LHCN-M2 (cell line): ENCODE measurements at places on chromosomes 16 and 17. TPM values are rescaled to one million over a fixed set of nuclear protein-coding genes. Genes with fewer than 3 reads are reported as not detected.

TMEM238L gene
- not detected in 2 replicates for total RNA-seq

DNA sequence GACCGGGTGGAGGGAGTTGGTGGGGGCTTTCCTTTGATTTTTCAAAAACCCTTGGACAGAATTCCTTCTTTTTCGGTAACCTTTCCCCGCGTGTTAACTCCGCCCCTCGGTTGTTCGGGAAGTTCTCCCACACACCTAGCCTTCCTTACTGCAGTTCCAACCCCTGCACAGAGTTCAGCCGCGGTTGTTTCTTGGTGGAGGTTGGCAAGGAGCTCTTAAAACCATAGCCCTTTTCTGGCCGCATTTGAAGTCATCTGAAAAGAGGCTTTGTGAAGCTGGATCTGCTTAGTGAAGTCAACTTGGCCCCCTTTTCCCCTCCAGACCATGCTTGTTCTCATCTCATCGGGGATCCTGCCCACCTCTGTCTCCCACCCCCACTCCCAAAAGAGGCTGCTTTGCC, 1.8 kb downstream of the CACNG4 start:
- no peak for DNase-seq

DNA sequence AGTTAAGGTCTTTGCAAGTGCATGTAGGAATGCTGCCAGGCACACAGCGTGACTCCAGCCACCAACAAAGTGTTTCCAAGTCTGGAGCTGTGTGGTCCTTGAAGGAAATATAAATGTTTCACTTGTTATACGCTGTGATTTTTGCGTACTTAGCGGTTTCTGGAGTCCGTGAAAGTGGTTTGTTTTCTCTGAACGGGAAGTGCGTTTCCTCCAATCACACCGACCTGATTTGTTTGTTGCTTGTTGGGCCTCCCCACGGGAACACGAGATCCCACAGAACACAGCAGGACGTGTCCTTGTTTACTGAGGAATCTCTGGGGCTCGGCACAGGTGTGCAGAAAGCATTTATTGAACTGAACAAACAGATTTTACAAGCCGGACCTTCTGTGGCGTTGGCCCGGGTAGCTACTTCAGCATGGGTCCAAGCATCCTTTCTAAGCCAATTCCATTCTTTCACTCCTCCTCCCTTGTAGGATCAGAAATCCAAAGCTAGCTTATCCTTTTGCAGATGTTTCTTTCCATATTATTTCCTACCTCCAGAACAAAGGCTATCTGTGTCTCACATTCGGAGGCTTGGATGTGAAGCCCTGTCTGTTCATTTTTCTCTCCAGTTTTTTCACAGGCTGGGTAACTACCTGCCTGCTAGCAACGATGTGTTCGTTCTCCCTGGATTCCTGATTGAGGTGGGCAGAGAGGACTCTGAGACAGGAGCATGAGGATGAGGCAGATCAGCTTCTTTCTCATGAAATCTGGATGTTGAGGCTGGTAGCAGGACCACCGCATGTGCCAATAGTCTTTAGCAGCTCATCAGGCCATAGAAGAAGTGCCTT, 44.6 kb downstream of the ABAT start:
- DNase-seq = no peak

GRCh38 chr17:395179-395578, 42.6 kb upstream of the RPH3AL start:
- no peak for DNase-seq

DNA sequence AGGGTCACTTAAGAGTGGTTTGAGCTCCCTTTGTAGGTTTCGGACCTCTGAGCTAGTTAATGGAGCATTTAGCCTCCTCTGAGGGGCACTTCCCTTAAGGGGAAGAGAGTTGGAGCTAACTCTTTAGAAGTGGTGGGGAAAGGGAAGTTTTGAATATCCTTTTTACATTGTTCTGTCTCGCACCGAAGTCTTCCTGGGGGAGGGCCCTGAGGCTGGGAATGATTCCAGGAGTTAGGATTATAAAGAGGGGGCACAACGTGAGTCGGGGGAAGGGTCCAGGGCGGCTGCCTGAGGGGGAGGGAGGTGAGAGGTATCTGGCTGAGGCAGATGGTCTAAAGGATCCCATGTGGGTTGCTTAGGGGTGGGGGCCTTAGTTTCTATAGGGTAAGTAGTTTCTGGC, 32.3 kb downstream of the SEC14L1 start:
- no peak for DNase-seq

DNA sequence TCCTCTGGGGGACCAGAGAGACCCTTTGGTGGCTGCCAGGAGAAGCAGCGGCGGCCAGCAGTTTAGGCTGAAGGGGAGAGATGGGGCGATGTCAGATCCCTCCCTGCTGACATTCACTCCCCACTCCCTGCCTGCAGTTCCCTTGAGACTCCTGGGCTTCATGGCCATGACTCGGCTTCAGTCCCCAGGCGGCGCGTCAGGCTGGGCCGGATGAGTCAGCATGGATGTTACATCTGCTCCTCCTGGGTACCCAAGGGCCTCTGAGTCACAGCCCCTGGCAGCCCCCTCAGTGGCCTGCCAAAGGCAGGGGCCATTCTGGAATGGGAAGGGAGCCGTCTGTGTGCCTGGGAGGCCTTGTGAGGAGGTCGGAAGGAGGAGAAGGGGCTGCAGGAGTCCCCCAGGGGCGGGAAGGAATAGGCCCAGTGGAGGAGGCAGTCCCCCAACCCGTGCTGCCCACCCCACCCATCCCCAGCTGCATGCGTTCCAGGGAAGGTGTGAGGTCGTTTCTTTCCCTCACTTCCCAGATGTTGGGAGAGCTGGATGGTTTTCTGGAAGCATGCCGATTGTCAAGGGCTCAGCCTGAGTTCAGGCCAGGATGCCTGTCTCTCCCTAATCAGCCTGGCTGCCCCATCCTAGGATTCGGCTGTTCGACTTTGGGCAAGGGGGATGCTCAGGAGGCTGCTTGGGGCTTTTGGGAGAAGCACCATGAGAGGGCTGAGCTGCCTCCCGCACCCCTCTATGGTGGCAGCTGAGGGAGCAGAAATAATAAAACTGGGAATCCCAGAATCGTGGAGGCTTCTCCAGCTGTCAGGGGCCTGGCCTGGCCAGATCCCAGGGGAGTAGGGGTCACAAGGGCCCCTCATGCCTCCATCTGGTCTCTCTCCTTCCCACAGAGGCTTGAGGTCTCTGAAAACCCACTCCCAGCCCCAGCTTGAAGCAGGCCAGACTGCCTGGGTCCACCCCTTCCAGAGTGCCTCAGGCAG, 9.7 kb downstream of the RHBDL3 start:
- DNase-seq = peak; percentile 89

ARL4D gene
- total RNA-seq = 19.8 and 25.6 TPM in 2 replicates

GRCh38 chr16:64580558-64580957, 541.3 kb downstream of the CDH11 start:
- no peak for DNase-seq

GRCh38 chr16:70402916-70403659, 35.8 kb downstream of the ST3GAL2 start:
- DNase-seq = no peak

CBFA2T3 gene
- total RNA-seq = not detected in 2 replicates

GRCh38 chr16:49463529-49463928, 89.9 kb downstream of the C16orf78 start:
- no peak for DNase-seq

DNA sequence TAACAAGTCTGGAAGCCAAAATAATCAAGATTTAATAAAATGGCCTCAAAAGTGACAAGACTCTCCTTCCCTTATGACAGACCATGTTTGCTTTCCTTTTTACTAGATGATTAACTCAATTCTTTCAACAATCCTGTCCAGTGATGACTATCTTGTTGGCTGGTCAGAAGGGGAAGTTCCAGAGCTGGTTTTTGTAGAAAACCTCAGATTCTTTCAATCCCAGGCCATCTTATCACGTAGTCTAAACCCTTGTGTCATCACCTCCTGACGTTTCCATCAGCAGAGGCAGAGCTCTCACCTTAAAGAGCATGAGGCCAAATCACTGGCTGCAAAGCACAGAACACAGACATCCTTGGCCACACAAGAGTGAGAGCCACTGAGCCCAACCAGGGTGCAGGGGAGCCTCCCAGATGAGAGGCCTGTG, 125.3 kb downstream of the ANKRD11 start:
- peak; percentile 41 for DNase-seq

DNA sequence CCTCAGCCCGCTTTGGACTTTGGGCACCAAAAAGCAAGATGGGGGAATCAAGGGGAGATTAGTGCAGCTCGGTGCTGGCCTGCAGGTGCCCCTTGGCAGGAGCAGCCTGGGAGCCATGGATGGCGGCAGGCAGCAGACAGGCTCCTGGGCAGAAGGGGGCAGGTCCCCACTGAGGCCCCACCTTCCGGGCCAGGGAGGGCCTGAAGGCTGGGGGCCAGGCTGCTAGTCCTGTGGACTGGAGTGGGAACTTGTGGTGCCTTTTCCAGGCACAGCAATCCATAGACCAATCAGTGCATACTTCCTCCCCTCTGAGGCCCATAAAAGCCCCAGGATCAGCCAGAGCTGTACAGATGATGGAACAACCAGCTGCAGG, 64.0 kb downstream of the USP32 start:
- DNase-seq = no peak

- DNase-seq = peak; percentile 72
Measured at GRCh38 chr17:70365091-70365583, 195.8 kb downstream of the KCNJ2 start.

UNC45B gene
- 0.17 TPM in 1 of 2 replicates, not detected in the other for total RNA-seq

DNA sequence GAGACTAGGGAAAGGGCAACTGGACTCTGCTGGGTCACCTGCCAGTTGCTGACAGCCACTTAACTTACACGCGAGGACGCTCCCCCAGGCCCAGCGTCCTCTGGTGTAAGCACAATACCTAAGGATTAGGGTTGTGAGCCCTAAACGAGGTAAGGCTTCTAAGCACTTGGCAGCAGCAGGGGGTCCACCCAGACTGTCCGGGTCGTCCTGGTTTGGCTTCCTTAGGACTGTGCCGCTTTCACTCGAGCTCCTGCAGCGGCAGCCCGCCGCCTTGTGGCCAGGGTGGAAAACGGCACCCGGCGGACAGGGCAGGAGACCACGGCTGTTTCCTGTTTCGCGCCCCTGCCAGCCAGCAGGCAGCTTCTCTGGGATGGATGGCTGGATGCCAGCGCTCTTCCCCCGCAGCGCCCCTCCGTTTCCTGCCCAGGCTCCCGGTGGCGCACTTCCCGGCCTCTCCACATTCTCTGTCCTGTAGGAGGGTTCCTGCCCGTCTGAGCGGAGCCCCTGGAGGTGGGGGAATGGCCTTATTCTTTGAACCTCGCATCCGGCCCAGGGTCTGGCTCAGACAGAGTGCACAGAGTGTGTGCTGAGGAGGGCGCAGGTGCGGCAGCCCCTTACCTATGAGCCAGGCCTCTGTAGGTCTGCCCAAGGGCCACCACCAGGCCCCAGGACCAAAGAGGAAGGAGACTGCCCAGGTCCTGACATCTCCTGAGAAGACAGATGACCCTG, 47.0 kb upstream of the AMZ2 start:
- DNase-seq = peak; percentile 52

GRCh38 chr16:35714665-35715064, 2255.3 kb downstream of the TP53TG3F start:
- DNase-seq = no peak

TNP2 gene
- total RNA-seq = not detected in 2 replicates

GRCh38 chr16:24054741-24055491, 201.2 kb upstream of the CACNG3 start:
- DNase-seq = no peak

DNA sequence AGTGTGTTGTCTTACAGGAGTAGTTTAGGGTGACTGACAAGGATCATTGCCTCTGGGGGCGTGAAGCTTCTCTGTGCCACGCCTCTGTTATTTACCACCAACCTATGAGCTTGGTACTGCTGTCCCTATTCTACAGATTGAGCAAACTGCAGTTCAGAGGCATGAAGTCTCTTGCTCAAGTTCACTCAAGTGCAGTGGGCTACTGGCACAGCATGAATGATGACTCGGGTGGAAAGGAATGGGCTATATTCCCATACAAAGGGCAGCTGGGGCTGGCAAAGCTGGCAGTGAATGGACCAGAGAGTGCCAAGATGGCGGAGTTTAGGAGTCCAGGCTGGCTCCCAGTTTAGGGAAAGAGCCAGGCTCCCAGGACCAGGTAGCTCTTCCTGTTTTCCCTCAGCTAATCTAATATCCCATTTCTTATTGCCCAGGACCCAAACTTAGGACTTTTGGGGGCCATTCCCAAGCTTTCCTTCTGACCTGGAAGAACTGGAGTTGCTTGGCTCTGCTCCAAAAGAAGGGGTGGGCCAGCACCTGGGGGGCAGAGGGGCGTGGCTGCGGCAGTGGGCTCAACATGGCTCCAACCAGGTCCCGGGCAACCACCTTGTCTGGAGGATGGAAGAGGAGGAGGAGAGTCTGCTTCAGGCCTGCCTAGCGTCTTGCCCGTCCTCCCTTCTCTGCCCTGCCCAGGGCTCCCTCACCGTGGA, 12.9 kb downstream of the PLK1 start:
- peak; percentile 79 for DNase-seq

DNA sequence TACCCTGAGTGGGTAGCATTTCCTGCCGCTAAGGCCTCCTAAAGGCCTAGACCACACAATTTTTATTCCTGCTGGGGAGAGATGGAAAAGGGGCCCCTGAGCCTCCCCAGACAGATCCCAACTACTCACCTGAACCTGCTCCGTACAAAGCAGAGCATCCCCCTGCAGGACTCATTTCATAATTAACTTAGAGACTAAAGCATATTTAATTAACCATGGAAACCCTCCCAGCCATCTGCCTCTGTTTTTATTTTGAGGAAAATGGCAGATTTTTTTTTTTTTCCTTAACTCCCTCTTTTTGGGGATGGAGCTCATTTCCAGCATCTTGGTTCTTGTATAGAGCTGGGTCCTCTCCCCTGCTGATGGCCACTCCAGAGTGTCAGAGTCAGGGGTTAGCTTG, 96.5 kb upstream of the CRHR1 start:
- no peak for DNase-seq

DNA sequence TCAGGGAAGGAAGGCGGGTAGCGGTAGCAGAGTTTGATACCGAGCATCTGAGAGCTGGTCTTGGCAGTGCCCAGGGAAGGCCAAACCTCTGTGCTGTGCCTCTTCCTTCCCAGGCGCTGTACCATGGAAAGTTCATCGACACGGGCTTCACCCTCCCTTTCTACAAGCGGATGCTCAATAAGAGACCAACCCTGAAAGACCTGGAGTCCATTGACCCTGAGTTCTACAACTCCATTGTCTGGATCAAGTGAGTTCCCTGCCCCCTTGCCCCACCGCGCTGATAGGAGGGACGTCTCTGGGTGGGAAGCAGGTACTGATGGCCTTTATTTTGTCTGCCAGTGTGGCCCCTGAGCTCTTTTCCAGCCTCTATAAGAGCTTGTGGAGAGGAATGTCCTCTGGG, 15.4 kb upstream of the CLEC18A start:
- DNase-seq = no peak

- DNase-seq = peak; percentile 9
Measured at GRCh38 chr17:27630607-27631410, at the start of gene LGALS9. LGALS9 (plus strand) TSS chr17:27631188; CDS start chr17:27631266, 78 bp downstream.
